ENCODE measurements at places on chromosomes 5 and 9.

DNA sequence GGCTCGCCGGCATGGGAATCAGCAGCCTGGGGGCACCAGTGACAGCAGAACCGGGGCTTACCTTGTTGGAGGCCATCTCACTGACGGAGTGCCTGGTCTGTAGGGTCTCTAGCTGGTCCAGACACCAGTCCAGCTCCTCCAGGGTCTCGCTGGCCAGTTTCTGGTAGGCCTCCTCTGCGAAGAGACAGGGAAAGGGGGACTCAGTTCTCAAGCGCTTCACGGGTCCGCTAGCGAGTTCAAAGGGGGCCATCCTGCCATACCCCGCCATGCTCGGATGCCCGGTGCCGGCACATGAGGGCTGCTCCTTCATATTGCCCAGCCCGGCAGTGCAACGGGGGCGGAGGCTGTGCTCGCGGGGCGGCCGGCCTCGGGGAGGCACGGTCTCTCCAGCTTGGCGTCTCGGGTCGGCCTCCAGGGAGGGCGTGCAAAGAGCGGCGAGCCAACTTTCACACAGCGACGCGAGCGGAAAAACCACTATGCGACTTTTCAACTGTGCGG lies 456.0 kb downstream of the RAB3C start:
- no peak for DNase-seq

DNA sequence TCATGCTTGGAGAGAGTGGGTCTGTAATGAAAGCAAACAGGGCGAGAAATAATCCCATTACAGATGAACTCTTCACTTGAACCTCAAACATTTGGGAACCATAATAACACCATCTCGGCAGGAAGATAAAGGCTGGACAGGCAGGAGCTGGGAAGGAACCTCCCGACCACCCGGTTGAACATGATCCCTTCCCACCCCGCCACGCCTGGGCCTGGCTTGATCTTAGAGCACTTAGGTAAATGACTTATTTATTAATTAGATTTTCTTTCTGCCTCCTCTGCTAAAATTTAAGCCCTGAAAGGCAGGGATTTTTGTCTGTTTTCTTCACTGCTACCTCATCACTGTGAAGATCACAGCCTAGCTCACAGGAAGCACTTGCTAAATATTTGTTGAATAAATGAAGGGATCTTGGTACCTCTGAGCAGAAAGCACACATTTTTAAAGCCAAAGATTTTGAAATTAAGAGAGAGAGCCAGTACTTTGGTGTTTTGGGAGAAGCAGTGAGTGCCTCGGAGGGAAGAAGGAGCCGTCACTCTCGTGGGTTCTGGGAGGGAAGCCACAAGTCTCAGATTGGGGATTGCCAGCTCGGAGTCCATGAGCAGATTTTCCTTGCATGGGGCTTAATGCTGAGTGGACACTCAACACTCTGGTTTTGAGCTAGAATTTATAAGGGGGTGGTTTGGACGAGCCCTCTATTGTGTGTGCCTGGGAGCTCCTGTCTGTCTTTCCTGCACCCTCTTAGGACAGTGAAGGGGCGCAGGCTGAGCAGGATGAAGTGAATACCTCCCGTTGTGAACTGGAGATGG lies 133.3 kb downstream of the MACROH2A1 start:
- no peak for DNase-seq

DNA sequence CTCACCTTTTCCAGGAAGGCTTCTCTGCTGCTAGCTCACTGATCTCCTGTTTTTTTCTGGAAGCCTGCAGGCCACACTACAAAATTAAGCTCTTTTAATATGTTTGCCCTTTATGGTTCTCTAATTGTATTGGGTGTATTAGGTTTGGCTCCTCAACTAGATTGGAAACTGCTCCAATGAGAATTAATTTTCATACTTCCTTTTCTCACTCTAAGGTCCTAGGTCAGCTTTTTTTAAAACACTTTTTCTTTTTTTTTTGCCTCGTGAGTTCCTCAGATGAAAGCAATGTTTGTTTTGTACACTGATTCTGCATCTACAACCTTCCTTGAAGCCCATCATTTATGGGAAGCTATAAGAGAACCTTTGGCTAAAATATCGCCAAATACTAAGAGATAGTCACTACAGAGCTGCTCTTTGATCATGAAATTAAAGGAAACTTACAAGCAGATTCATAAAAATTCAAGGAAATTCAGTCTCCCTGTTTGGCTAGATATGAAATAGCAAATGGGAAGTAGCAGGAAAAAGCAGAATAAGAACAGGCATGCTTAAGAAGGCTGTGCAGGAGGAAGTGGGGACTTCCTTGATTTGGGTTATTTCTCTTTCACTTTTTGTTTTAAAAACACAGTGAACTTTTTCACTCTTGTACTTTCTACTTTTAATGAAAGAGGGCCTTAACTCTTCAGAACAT lies 55.2 kb upstream of the FYB1 start:
- no peak for DNase-seq

DNA sequence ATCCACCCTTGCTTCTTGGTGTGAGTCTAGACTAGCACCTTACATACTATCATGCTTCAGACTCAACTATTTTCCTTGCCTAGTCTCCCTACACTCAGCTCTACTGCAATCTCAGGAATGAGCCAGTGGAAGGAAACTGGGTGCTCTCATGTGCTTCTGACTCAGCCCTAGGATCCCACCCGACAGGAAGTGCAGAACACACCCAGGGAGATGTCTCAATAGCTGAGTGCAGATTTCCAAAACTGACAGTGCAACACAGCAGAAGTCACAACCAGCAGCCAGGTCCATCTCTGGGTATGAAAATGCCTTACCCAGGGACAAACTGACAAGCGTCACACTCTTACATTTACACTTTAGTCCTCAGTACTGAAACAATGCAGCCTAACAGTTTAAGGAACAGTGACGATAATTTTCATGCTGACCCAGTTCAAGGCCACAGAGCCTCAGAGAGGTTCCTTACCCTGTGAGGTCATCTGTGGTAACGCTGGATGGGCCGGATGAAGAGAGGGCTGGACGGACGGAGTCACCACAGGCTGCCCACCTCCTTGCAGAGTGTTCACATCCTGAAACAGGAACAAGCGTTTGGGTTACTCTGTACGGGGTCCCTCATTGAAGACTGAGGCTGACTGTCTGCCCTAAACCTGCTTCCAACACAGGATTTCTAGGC lies 33.0 kb downstream of the FKBP15 start:
- no peak for DNase-seq

- no peak for DNase-seq
These were observed 1.9 kb downstream of the STOM start for GRCh38 chr9:121368138-121368522.

- no peak for DNase-seq
These were observed 6.1 kb downstream of the PTCD2 start for GRCh38 chr5:72326306-72326649.

GRCh38 chr5:118068886-118069285 lies 919.5 kb downstream of the DTWD2 start:
- DNase-seq, result no peak

GRCh38 chr5:54242297-54242696 lies 68.1 kb downstream of the ARL15 start:
- no peak for DNase-seq

DNA sequence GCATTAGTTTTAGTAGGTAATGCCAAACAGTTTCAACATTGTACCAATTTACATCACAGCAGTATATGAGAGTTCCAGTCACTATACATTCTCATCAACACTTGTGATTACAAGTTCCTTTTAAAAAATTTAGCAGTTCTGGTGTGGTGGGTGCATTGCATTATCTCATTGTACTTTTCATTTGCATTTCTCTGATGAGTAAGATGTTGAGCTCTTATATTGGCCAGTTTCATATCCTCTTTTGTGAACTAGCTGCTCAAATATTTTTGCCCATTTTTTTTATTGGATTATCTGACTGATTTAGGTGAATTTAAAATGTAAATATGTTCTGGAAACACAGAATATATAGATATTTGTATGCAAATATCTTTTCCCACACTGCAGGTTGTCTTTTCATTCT lies 160.9 kb upstream of the NR3C1 start:
- DNase-seq, result no peak

DNA sequence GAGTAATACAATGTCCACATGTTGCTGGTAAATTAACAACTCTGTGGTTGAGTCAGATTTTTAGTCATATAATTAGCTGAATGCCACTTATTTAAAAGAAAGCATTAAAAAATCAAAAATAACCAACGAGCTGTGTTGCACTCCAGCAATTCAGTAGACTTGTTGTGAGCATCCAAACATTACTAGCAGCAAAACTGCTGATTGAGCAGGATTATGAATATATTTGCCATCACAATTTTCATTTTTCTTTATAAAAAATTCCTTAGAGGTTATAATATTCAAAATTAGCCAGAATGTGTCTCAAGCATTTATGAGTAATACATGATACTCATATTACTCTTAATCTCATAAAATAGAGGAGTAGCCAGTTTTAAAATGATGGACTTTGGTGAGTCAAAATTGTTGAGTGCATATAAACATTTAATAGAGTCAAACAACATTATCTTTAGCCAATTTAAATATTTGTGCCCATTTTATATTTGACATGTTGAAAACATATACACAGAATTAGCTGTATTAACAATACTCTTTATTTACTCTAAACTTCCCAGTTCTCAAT lies 44.0 kb downstream of the ST8SIA4 start:
- DNase-seq, result no peak

DNA sequence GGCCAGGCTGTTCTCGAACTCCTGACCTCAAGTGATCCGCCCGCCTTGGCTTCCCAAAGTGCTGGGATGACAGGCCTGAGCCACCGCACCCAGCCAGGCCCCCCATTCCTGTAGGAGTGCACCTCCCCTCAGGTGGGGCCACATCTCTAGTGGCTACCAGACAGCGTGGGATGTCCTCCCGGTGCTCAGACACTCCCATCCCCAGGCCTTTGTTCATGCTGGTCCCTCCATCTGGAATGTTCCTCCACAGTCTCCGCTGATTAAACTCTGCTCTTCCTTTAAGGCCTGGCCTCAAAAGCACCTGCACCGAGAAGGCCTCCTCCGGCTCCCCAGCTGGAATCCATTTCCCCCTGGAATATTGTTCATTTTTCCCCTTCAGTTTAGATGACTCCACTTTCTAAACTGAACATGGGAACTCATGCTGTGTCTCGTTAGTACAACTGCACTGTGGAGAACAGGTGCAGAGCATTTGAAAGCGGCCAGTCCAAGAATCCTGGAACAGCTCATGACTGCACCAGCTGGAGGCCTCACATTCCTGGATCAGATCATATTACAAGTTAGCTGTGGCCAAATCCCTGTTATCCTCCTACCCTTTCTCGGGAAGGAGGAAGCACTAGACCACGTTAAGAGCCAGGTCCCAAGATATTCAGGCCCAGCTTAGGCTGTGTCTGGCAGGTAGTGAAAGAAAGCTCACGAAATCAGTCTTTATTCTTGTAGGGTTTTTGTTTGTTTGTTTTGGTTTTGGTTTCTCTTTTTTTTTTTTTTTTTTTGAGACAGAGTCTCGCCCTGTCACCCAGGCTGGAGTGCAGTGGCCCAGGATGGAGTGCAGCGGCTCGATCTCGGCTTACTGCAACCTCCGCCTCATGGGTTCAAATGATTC lies 10.8 kb upstream of the PRRC2B start:
- no peak for DNase-seq

- DNase-seq, result no peak
These were observed 86.9 kb downstream of the UBE2QL1 start for GRCh38 chr5:6535594-6535993.

- DNase-seq, result no peak
These were observed 76.1 kb downstream of the ITGA1 start for GRCh38 chr5:52863715-52864290.

GRCh38 chr5:124721229-124721735 lies 25.2 kb downstream of the ZNF608 start:
- DNase-seq, result no peak

DNA sequence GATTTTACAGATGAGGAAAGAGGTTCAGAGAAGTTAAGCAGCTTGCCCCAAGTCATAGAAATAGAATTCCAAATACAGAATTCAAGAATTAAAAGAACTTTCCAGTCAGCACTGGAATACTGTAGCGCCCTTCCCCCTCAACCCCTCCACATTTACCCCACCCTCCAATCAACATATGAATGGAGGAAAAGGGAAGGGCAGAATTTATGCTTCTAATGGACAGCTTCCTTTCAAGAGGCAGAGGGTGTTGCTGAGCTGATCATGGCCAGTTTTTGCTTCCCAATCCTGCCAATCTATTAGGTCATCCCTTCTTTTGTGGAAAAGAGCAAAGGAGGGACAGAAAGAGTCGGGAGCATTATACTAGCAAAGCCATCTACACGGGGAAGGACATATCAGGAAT lies 39.1 kb upstream of the ANKRD31 start:
- no peak for DNase-seq

GRCh38 chr9:93510041-93510440 lies 56.7 kb upstream of the FAM120AOS start:
- DNase-seq, result no peak

- no peak for DNase-seq
These were observed 134.1 kb downstream of the PAPPA start for GRCh38 chr9:116287721-116288120.

DNA sequence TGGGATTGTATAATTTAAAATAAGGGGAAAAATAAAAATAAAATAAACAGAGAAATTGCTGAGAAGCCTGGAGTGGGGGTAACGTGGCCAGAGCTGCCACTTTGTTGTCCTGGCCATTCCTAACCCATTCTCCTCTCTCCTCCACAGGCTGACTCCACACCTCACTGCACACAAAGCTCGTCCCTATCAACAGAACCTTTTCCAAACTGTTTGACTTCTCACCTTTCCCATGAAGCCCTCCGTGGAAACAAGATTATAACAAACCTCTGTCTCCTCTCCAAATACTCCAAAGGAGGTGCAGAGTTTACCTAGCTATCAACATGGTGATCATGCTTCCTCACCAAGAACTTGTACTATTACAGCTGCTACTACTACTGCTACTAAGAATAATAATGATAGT lies 151.1 kb downstream of the GLIS3 start:
- no peak for DNase-seq

DNA sequence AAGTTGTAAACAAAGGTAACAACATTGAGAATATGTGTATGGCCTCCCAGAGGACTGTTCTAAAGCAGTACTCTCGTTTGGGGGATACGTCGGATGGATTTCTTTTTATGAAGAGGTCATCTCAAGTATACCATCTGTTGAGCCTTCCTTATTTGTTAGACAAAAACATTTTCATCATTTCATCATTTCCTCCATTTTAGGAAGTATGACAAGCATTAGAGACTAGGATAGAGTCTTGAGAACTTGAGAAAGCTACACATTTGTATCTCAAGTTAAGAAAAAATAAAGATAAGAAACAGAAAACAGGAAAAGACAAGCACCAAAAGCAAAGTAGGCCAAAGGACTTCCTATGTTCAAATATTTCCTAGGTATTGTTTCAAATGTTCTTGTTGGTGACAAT lies 307.0 kb downstream of the EFNA5 start:
- no peak for DNase-seq

DNA sequence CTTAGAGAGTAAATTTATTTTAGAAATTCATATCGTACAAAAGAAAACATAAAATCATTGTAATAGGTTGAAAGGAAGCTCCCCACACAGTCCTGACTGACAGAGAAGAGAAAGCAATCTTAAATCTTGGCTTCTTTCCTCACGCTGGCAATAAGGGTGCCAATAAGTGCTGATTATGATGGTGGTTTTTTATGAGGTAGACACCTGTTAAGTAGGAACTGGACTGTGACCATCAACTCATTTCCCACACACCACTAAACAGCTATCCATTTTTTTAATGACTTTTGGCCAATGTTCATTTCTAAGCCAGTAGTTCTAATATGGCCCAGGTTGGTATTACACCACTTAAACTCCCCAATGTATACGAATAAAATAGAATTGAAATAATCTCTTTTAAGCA lies 893.5 kb upstream of the NUDT12 start:
- no peak for DNase-seq

GRCh38 chr9:32577316-32577715 lies 4.4 kb upstream of the NDUFB6 start:
- no peak for DNase-seq

GRCh38 chr9:123373946-123374345 lies 17.9 kb downstream of the CRB2 start:
- DNase-seq, result no peak
